WTC11 (cell line): ENCODE measurements at places on chromosomes 7 and 10. TPM values are rescaled to one million over a fixed set of nuclear protein-coding genes. Genes with fewer than 3 reads are reported as not detected.

Gene CHST3
- total RNA-seq = 5.6 to 7.0 TPM (median 5.9 TPM) in 3 replicates

GRCh38 chr10:1425879-1426278 is 311.4 kb downstream of the ADARB2 start:
- H3K4me1 ChIP-seq = peaks cover 23% of the 10 kb centered on the region
- no peak for DNase-seq
- peaks cover 10% of the 10 kb centered on the region for H3K36me3 ChIP-seq
- no peak overlapping the region for H3K4me3 ChIP-seq
- no peak overlapping the region for H3K27ac ChIP-seq

DNA sequence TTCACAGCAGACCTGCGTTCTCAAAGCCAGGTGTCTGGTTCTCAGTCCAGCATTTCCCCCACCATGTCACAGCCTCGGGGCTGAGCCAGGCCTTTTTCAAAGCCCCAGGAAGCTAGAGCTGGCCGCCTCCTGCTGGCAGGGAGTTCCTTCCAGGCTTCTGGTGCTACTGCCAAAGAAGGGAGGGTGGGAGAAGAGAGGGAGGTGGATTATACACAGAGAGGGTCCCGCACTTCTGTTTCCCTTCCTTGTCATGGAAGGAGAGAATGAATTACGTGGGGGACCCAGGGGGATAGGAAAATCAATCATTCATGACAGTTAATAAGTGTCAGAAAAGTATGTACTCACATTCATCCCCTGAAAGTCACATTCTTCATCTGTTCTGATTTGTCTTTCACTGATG is 600 bp upstream of the LGI1 start:
- H3K27ac ChIP-seq = no peak overlapping the region; the same call in 1 of the 2 replicates
- peaks cover 28% of the 10 kb centered on the region for H3K27me3 ChIP-seq
- no peaks in the 10 kb centered on the region for H3K36me3 ChIP-seq
- DNase-seq = peak; percentile 29
- H3K4me3 ChIP-seq = no peak overlapping the region
- H3K4me1 ChIP-seq = peaks cover 63% of the 10 kb centered on the region

- H3K36me3 ChIP-seq = no peaks in the 10 kb centered on the region
- peaks cover 38% of the 10 kb centered on the region for H3K4me1 ChIP-seq
- H3K4me3 ChIP-seq = no peak overlapping the region
- no peak overlapping the region for H3K27ac ChIP-seq
- DNase-seq = no peak
These were observed 61.8 kb downstream of the PTPRE start for GRCh38 chr10:127968659-127969058.

- peaks cover 10% of the 10 kb centered on the region for H3K4me1 ChIP-seq
- no peak overlapping the region for H3K4me3 ChIP-seq
- no peaks in the 10 kb centered on the region; the same call in 1 of the 2 replicates for H3K27me3 ChIP-seq
- no peak overlapping the region; the same call in 1 of the 2 replicates for H3K27ac ChIP-seq
These were observed 21.1 kb downstream of the KLLN start for GRCh38 chr10:87842220-87842641.

DNA sequence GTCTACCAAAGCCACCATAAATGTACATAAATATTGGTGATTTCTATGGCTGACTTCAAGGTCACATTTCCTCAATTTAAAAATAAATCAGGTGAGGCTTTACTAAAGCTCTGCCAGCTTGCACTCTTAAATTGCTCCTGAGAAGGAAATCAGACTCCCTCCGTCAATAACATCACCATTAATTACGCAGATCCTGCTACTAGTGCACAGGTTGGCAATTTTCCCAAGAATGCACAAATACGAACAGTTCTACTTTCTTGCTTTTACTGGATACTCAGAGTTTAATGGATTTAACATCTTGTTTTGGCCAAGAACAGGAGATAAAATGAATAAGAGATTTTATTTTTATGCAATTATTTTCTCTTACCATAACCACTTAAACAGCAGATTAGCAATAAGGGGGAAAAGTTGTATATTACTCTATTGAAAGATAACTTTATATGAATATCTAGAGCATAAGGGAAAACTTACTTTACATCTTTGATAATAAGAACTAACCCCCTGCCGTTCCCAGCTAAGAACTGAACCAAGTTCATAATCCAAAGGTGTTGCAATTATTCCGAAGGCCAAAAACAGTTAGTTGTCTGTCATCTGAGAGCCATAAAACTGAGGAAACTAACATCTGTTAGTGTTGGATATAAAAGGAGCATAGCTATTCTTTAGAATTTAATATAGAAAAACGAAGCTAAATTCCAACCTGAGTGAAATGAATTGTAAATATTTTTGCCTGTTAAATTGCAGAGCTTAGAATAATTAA is 140.5 kb downstream of the TWIST1 start:
- DNase-seq = no peak
- no peak overlapping the region for H3K4me3 ChIP-seq
- H3K36me3 ChIP-seq = no peaks in the 10 kb centered on the region
- no peaks in the 10 kb centered on the region for H3K4me1 ChIP-seq

DNA sequence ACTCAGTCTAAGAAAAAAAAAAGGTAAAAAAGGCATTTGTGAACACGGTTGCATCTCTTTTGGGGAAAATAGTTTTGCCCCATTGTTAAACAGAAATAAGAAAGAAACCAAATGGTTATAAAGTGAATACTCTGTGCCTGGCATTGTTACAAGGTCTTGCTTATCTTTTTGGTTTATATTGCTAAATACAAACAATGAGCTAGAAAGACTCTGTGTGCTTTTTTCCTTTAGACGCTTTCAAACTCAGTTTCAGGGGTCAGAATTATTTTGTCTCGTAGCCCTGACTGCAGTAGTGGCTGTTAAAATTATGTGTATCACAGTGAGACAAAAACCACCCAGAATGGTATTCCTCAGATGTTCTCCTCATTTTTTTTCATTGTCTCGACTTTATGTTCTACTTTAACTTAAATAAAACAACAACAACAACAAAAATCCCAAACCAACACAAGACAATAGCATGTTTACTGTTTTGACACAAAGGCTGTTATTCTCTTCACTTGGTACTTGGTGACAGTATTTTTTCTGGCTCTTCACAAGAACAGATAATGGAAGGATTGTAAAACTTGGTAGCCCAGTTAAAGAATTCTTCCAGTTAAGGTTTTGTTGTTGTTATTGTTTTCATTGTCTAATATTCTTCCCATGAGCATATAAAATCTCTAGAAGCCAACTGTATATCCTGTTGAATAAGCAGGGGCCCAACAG is 190.1 kb downstream of the PLXDC2 start:
- DNase-seq = no peak
- peaks cover 51% of the 10 kb centered on the region for H3K4me1 ChIP-seq
- H3K27ac ChIP-seq = peak overlapping the region; percentile 73; the same call in 1 of the 2 replicates
- no peaks in the 10 kb centered on the region for H3K27me3 ChIP-seq
- no peak overlapping the region for H3K4me3 ChIP-seq

DNA sequence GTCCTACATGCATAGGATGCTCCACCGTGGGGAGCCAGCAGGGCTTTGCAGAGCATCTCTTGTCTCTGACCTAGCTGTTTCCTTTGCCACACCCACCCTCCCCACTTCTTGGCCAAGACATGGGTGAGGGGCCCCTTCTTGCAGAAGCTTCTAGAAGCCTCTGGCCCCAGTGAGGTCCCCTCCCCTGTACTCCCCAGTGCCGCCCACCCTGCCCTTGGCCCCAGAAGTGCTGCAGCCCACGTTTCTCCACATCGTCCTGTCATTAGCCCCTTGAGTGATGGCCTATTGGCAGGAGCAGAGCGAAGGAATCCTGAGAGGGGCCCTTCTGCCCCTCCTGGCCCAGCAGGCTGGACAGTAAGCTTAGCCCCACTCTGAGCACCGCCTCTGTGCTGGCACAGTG is 43.7 kb downstream of the ALOX5 start:
- no peak for DNase-seq
- peaks cover 18% of the 10 kb centered on the region for H3K4me1 ChIP-seq
- 0 out of 2 replicates have a peak overlapping the region, but pooled peaks have one; percentile 2 for H3K4me3 ChIP-seq
- H3K27me3 ChIP-seq = peaks cover 10% of the 10 kb centered on the region
